Activated naive CD4-positive, alpha-beta T cell (primary cell): ENCODE measurements at places on chromosomes 1 and 21.

GRCh38 chr1:67256291-67257172 is 51.1 kb upstream of the IL12RB2 start:
- no peak for DNase-seq

- DNase-seq = no peak
Measured at GRCh38 chr1:110348050-110348449, 8.9 kb downstream of the RBM15 start.

- DNase-seq = no peak
Measured at GRCh38 chr1:119815361-119815760, 4.1 kb upstream of the REG4 start.

DNA sequence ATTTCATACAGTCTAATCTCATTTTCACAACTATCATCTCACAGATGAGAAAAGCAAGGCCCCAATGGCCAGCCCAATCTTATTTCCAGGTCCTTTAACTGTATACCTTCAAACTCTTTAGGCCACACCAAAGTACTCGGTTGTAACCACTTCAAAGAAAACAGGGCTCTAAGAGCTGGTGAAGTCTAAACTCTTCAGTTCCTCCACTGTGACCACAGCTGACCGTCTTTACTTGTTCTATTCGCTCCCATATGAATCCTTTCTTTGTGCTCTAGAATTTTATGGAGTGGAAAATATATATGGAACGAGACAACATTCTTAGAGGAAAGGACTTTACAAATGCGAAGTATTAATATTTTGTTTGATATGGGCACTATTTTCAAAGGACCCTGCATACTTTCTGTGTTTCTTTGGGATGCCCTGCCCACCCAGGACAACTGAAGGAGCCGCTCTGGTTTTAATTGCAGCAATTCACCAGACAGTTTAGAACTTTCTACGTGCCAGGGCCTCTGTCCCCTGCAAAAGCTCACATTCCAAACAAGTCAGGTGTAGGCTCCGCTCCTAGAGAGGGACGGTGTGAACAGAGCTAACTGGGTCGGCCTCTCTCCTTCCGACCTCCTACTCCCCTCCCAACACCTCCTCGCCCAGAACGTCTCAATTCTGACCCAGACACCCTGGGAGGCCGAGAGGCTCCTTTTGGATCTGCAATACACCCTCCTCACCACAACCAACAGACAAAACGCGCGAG is 15.7 kb downstream of the IER5 start:
- no peak for DNase-seq

GRCh38 chr1:201505503-201505890 is 1.4 kb downstream of the CSRP1 start:
- DNase-seq = no peak

- DNase-seq = no peak
Measured at GRCh38 chr1:1136547-1137230, 20.8 kb upstream of the C1orf159 start.

DNA sequence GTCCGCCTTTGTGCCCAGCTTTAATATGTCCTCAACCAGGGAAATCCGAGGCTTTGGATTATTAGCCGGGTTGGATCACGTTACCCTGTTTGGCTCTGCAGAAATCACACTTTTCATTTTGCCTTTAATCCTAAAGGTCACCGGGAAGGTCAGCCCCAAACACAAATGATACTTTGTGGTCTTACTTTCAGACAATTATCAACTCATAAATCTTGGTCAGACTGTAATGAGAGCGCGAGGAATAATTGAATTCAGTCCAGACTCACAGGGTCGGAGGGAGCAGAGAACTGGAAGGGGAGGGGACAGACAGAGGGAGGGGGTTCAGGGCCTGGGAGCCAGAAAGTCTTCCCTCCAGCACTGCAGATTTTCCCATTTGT is 91.7 kb upstream of the NFIA start:
- DNase-seq = no peak

GRCh38 chr1:46487818-46488218 is 1.8 kb upstream of the DMBX1 start:
- DNase-seq = no peak

GRCh38 chr1:12135612-12136011 is 31.2 kb upstream of the TNFRSF1B start:
- DNase-seq = no peak

GRCh38 chr1:121595089-121595488 is 410.3 kb downstream of the SRGAP2C start:
- DNase-seq = no peak

GRCh38 chr21:38486706-38487105 is 11.6 kb downstream of the ERG start:
- DNase-seq = no peak

DNA sequence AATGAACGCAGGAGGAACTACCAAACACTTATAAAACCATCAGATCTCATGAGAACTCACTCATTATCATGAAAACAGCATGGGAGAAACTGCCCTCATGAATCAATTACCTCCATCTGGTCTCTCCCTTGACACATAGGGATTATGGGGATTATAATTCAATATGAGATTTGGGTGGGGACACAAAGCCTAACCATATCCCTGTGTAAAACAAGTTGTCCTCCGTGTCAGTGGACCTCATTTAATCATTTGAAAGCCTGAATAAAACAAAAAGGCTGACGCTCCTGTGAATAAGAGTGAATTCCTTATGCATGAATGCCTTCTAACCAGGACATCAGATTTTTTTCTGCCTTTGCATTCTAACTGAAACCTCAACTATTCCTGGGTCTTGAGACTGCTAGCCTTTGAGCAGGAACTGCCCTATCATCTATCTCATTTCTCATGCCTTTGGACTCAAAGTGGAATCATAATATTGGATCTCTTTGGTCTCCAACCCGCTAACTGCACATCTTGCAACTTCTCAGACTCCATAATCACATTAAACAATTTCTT is 648.8 kb downstream of the ADGRL2 start:
- no peak for DNase-seq

GRCh38 chr1:224124220-224124619 is 10.3 kb downstream of the FBXO28 start:
- DNase-seq = no peak

DNA sequence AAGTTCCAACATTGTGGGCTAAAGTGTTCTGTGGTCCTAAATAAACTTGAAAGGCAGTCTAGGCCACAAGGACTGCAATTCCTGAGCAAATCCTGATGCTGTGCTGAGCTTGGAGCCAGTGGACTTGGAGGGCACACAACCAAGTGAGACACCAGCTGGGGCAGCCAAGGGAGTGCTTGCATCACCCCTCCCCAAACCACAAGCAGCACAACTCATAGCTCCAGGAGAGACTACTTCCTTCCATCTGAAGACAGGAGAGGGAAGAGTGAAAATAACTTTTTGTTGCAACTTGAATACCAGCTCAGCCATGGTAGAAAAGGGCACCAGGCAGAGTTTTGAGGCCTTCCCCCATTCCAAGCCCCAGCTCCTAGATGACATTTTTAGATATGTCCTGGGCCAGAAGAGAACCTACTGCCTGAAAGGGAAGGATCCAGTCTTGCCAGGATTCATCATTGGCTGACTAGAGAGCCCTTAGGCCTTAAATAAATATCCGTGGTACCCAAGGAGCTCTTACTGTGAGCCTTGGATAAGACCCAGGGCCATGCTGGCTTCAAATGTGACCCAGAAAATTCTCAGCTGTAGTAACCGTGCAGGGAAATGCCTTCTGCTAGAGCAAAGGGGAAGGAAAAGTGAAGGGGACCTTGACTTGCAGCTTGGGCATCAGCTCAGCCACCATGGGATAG is 35.4 kb upstream of the LRRC8B start:
- no peak for DNase-seq

GRCh38 chr1:177897281-177897997 is 72.4 kb downstream of the SEC16B start:
- DNase-seq = no peak

- no peak for DNase-seq
Measured at GRCh38 chr1:48082271-48082962, 85.2 kb upstream of the TRABD2B start.

DNA sequence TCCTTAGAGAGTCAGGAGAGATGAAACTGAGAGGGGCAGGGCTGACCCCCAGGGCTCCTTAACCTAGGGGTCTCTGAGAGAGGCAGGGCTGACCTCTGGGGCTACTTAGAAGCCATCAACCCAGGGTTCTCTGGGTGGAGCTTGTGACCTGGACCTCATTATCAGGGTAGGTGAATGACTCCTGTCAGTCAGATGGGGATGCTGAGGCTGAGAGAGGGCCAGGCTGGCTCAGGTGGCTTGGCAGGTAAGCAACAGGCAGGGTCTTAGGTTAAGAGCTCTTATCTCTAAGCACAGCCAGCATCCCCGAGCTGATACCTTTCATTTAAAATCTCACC is 160.9 kb downstream of the PTPRU start:
- DNase-seq = no peak

DNA sequence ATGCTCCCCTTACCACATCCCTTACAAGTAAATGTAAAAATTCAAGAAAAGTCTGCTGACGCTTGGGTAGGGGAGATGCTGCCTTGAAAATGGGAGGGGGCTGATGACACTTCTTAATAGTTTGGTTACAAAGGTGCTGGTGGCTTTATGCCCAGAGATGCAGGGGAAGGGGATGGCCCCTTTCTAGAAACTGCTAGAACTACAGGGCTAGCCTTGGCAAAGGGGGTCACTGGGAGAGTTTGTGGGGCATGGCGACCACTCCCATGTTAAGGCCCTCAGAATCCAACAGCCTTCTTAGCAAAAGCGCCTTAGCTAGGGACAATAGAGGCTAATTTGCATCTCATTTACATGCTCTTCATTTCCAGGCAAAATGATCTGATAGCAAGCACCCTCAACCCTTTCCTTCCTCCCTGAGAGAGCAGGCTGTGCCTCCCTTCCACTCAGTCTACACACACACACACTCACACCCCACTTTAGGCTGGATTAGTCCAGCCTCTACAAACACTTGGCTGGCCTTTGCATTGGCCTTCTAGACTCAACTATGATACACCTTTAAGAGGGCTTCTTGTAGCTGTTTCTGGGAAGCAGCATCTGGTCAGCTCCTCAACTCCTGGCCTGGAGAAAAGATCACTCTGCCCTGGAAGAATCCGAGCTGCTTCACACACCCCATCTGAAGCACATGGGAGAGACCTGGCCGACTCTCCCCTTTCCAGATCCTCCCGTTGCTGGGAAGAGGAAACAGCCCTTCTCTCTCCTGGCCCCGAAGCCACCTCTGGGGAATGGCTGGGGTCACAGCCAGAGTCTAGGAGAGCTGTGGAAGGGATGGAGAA is 1.7 kb downstream of the SEMA6C start:
- DNase-seq = no peak

GRCh38 chr1:90712153-90712856 is 4.8 kb downstream of the BARHL2 start:
- DNase-seq = no peak

GRCh38 chr1:47378147-47378546 is 37.9 kb upstream of the FOXE3 start:
- DNase-seq = no peak

- DNase-seq = no peak
Measured at GRCh38 chr1:185562461-185563359, 171.5 kb upstream of the HMCN1 start.

GRCh38 chr1:246800756-246801155 is 76.5 kb downstream of the SCCPDH start:
- DNase-seq = no peak

GRCh38 chr1:76256289-76257223 is 182.0 kb downstream of the ST6GALNAC3 start:
- no peak for DNase-seq

DNA sequence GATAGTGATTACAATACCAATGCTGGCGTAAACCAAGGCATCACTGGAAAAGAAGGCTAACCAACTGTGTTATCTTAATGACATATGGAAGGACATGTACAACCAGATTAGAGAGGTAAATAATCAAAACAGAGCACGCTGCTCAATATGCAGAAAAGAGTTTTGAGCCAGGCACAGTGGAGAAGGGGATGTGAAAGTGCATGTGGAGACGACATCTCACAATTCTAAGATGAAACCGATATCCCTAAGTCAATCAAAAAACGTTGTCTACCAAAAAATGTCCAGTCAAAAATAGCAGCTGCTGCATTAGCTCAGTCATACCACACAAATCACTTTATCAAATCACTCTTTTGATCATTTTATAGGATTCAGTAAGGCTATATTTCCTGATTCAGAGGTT is 116.3 kb upstream of the OLIG2 start:
- no peak for DNase-seq
